ENCODE measurements at places on chromosomes 1 and 21.
A peak's percentile ranks its signal among the peaks of the same experiment; 100 is the strongest.

- DNase-seq, result no peak
Observed at GRCh38 chr1:226126824-226127569, 59.5 kb downstream of the ACBD3 start.

GRCh38 chr21:45670731-45671130, 27.2 kb downstream of the PCBP3 start:
- DNase-seq, result no peak

GRCh38 chr1:235739124-235739523, 89.5 kb upstream of the GNG4 start:
- no peak for DNase-seq

GRCh38 chr1:7726623-7727022, 44.5 kb upstream of the VAMP3 start:
- DNase-seq, result no peak

DNA sequence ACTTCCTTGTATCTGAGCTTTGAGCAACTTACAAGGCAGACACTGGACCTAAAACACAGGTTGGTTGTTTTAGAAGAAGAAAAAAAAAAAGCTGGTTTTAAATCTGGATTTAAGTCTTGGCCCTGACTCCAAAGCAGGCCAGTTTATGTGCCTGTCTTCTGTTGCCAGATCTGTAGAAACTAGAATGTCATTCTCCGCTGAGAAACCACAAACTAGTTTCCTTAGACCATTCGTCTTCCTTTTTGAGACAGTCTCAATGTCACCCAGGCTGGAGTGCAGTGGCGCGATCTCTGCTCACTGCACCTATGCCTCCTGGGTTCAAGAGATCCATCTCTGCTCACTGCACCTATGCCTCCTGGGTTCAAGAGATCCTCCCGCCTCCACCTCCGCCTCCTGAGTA, 33.9 kb downstream of the APP start:
- DNase-seq, result no peak

DNA sequence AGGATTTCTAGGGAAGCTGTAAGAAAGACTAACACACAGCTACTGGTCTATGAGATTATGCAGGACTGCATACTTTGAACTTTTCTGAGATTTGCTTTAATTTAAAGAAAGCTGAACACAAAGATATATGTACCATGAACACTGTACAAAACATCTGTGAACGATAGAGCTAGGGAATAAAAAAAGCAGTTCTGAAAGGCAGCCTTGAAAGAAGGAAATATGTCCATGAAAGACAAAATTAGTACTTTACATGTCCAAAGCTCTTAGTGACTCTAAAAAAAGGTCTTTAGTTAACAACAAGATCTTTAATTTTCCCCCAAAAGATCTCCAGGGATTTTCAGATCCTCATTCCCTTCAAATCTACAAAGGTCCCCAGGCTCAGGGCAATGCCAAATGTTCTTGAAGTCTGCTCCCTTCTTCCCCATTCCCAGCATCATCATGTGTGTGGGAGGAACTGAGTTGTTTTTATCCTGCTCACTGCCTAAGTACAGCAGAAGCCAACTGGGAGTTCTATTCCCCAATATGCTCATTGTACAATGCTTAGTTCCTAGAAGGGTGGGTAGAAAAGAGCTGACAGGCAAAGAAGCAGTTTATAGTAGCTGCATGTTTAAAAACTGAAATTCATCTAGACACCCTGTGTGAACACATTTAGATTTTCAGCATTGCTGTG, 60.1 kb upstream of the PTCH2 start:
- no peak for DNase-seq

GRCh38 chr1:70353044-70353443, 1.5 kb downstream of the ANKRD13C start:
- no peak for DNase-seq

- DNase-seq, result no peak
Observed at GRCh38 chr1:8547791-8548190, 229.9 kb downstream of the SLC45A1 start.

DNA sequence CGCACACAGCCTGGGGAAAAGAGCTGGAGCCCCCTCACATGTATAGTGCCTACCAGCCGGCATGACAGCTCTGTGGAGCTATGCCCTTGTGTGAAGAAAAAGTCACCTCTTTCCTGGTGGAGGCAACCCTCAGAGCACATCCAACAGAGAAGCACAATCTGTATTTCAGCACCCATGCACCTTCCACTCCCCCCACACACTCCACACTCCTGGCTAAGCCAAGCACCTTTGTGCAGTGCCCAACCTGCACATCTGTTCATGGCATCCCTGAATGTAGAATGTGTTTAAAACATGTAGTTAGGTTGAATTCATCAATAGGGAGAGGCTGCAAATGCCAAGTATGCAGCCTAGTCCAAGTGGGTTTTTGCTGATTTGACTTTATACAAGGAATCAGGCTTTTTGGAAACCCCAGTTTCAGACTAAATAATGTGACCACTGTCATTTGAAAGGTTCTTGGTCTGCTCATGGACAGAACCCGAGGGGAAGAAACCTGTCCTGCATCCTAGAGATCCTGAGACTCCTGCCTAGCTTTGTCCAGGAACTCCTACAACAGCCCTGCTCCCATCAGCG, 197.1 kb downstream of the TOMM20 start:
- no peak for DNase-seq

GRCh38 chr1:206814716-206815341, 42.5 kb upstream of the IL10 start:
- no peak for DNase-seq

DNA sequence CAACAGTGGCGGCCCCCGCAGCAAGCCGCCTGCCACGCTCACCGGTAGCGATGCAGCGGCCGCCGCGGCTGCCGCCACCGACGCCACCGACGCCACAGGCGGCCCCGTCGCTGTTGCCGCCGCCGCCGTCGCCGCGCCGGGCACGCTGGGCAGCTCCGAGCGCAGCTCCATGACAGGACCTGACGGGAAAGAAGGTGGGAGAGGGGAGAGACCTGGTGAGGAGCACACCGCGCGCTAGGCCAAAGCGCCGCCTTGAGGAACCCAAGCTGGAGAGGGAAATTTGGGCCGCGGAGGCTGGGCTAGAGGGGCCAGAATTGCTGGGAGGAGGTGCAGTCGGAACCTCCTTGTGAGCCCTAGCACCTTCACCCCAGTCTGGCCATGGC, 1.9 kb downstream of the DMRTA2 start:
- no peak for DNase-seq

- peak; percentile 64 for DNase-seq
Observed at GRCh38 chr1:206705191-206705590, 20.5 kb downstream of the MAPKAPK2 start.

GRCh38 chr1:209222826-209223225, 360.7 kb upstream of the CAMK1G start:
- DNase-seq, result no peak

- DNase-seq, result peak; percentile 77
Observed at GRCh38 chr1:204941421-204942338, 71.0 kb downstream of the NFASC start.

- no peak for DNase-seq
Observed at GRCh38 chr1:86491171-86491950, 22.6 kb downstream of the CLCA1 start.

- DNase-seq, result no peak
Observed at GRCh38 chr1:167756730-167757405, 35.1 kb downstream of the MPZL1 start.

GRCh38 chr1:147641695-147642592, 28.4 kb downstream of the ACP6 start:
- peak; percentile 38 for DNase-seq

- DNase-seq, result no peak
Observed at GRCh38 chr1:66618390-66618789, 84.4 kb downstream of the SGIP1 start.

- DNase-seq, result no peak
Observed at GRCh38 chr1:233448109-233448689, 120.7 kb downstream of the MAP3K21 start.

- DNase-seq, result no peak
Observed at GRCh38 chr1:85554630-85555327, 25.8 kb upstream of the CCN1 start.

DNA sequence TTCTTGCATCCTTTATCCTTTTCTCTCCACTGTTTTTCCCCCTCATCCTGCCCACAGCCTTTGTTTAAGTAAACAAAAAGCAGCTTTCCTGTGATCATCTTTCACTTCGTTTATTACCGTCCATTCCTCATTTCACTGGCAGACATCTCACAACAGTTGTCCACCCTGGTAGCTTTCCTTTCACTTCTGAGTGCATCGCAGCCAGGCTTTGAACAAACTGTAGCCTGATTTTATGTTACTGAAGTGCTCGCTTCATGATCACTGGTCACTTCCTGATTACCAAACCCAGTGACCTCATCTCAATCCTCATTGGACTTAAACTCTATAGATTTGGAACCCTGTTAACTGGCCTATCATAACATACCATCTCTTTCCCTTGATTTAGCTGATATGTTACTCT, 67.7 kb downstream of the SDCCAG8 start:
- no peak for DNase-seq

GRCh38 chr1:241131636-241132194, 225.3 kb downstream of the RGS7 start:
- no peak for DNase-seq

DNA sequence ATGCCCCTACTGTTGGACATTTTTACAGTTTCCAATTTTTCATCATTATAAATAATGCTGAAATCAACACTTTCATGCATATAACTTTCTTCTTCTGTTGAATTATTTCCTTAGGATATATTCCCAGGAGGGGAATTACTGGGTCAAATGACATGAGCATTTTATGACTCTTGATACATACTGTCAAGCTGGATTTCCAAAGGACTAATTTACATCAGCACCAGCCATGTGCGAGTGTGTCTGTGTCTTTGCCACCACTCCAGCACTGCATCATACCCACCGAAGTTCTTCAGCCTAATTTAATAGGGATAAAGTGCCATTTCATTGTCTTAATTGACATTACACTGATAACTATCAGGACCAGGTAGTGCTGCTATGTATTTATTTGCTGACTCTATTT, 146.7 kb downstream of the CSMD2 start:
- no peak for DNase-seq

DNA sequence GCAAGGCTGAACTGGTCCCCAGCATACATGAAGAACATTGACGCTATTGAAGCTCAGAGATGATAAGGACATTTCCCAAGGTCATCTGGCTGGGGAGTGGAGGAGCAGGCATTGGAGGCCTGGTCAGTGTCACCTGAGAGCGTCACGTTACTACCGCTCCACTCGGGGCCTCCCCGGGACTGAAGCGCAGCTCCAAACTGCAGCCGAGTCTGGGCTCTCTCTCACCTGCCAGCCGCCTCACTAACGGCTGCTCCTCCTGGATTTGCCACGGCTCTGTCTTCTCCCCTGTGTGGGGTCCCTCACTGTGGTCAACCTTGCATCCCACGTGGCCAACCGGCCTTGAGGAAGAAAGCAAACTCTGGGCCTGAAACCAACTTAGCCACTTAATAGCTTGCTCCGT, 111.3 kb downstream of the ADSS2 start:
- DNase-seq, result no peak

GRCh38 chr1:59475737-59476136, 178.8 kb downstream of the FGGY start:
- DNase-seq, result no peak

GRCh38 chr21:45227735-45228134, 60.0 kb downstream of the POFUT2 start:
- DNase-seq, result no peak

DNA sequence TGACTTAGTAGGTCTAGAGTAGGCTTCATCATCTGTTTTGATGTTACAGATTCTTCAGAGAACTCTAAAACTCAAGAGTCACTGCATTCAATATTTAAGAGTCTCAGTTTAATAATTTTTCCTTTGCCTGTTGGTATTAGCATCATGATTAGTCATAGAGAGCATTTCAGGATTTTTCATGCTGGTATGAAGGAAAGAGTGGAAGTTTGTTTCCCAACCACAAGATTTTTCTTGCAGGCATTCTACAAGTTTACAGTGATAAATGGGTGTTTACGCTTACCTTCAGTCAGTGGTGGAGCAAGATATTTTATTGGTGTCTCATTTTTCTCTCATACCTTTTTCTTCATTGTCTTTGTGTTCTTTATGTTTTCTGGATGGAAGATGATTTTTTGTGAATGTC, 58.4 kb upstream of the MYOCOS start:
- DNase-seq, result no peak

- no peak for DNase-seq
Observed at GRCh38 chr1:209626346-209627026, 25.7 kb downstream of the LAMB3 start.

DNA sequence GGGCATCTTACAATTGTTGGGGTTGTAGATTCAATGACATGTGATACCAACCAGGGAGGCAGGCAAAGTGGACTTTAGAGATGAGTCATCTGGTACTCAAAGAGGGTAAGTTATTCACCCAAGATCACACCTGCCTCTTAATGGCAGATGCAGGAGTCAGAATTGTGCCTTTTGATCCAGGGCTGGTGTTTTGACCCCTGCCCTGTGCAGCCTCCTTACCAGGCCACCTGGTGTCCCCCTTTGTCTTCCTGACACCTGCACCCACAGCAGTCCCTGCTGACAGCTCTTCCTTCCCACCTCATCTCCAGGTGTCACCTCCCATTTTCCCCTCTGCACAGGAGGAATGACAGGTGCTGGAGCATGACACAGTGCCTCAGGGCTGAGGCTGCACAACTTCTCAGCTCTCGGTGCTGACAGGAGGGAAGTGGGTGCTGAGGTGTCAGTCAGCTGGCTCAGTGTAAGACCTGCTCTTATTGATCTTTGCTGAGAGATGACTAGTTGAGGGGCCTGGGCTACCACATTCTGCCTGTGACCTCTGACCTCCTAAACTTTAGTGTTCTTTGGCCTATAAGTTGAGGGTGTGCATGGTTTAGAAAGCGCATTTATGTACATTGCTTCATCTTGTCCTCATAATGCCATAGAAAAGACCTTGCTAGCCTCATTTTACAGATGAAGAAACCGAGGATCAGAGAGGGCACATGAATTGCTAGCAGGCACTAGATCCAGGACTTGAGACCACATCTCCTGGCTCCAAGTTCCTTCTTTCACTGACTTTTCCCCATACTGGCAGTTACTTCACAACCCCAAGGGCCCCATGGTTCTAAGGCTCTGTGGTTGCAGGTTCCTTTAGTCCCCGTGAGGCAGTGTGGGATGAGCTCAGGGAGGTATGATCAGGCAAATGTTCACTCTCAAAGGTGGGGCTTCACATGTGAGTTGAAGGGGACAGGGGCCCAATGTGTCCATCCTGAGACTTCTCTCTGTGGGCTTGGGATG, 31.3 kb downstream of the CACNA1E start:
- no peak for DNase-seq

DNA sequence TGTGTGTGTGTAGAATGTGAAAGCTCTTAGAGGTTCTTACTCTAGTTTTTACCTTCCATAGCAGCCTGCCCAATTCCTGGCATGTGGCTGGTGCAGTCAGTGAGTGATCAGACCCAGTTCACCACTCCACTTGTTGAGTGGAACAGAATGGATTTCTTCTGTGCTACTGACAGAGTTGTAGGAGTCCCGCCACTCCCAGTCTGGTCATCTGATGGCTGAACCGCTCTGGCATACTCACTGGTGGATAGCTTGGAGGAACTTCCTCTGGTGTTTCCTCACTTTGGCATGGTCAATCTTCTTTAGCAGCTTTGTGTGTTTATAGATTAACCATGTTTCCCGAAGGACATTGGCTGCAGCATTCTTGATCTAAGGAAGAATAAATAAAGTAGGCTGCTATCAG, 106.7 kb upstream of the ADAR start:
- peak; percentile 58 for DNase-seq
